ENCODE measurements at places on chromosomes 5 and 9.

- no peak for DNase-seq
Observed at GRCh38 chr5:32827981-32828380, 116.9 kb downstream of the NPR3 start.

DNA sequence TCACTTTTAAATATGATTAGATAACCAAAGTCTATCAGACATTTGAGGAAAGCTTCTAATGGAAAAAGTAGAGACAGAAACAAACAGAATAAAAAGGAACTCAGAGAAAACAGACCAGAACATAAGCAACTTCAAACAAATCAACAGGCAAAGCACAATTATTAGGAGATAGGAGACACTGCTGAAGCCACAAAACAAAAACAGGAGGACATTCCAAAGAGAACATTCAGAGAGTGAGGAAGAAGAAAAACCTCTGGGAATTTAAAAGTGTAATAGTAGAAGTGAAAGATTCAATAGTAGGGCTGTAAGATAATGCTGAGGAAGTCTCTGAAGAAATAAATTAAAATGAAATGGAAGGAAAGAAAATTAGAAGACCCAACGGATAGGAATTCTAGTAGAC lies 83.2 kb upstream of the TBCA start:
- DNase-seq = no peak

GRCh38 chr5:93303291-93303691 lies 277.7 kb downstream of the NR2F1-AS1 start:
- no peak for DNase-seq

DNA sequence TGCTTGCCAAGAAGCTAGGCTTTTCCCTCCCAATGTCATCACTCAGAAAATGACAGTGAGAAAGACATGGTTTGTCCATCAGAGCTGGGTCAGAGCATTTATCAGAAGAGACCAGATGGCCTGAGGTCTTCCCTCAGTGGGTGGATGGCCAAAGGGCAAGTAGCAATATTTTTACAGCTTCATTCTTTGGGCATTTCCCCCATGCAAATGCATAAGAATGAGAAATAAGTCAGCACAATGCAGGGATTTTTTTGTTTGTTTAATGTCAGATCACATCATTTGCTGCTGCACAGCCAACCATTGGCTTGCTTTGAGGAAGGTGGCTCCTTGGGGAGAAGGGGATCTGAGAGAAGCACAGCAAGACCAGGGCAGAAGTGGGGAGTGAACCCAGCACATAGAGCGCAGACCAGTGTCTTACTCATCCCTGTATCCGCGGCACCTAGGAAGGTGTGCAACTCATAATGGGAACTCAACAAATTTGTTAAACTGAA lies 209.6 kb downstream of the SEMA6A start:
- no peak for DNase-seq

DNA sequence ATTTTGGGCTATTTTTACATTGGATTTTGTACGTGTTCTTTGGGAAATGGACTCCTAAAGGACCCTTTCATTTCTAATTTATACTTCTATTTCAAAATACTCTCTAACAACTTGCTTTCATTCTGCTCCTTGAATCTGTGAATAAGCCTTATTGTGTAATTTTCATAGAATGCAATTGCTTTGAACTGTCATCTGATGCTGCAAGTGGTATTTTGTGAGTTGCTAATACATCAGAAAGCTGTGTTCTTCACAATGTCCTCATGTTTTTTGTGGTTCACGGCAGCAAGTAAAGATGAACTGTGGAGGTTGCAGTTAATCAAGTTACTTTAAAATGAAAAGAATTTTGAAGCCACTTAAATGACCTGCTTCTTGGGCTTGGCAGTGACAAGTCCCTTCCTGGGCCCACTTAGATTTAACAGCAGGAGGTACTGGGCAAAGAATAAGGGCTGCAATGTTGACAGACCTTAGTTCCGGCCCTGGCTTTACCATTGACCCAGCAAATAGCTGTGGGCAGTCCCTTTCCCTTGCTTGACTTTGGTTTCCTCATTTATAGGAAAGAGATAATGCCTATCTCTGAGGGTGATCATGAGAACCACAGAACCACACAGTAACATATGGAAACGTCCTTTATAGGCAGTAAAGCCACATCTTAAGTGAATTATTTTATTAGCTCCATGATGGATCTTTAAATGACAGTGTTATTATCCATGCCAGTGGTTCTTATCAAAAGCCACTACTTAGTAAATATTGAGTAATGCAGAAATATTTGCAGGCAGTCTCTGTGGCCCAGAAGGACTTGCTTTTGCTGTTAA lies 54.8 kb downstream of the IQGAP2 start:
- no peak for DNase-seq

Measured in NCI-H1694 (cell line).